ENCODE measurements at places on chromosomes 7 and 10.
A peak's percentile ranks its signal among the peaks of the same experiment; 100 is the strongest.

DNA sequence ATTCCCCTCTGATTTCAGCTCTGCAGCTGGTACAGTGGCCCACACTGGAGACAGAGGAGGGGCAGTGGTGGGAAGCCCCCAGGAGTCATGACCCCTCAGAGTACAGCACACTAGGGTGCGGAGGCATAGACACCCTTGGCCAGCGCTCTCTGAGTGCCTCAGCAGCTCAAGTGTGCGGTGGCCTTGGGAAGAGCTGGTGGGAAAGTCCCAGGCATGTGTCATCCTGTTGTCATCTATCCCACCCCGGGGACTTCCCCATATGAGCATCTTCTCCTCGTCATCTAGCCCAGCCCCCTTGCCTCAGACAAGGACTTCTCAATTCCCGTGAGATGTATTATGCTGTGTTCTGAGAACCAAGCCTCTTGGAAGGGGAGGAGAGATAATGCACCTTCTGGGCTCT is 15.6 kb upstream of the PPIF start:
- DNase-seq = peak; percentile 67

DNA sequence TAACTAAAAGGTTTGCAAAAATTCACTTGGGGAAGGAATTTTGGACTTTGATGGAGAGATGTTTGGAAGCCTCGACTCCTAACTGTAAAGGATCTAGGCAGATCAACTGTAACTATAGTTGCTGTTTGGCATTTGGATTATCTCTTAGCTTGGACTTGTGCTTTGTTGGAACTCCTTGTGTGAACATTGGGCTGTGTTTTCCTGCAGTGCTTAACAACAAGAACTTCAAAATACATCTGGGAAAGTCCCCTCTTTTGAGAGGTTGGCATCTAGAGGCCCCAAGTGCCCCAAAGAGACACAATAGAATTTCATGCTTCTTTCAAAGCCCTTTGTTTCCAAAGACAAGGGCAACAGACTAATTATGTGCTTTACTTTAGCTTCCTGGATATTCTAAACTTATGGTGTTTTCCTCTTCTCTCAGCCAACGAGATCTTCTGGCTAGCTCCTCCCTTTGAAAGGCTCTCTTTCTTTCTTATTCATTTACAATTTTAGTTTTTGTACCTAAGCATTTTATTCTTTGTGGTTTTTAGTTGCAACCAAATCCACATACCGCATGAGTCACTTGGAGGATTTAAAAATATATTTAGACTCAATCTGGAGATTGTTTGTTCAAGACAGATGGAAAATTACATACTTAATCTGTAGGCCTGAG is 11.6 kb downstream of the ABCA13 start:
- no peak for DNase-seq

DNA sequence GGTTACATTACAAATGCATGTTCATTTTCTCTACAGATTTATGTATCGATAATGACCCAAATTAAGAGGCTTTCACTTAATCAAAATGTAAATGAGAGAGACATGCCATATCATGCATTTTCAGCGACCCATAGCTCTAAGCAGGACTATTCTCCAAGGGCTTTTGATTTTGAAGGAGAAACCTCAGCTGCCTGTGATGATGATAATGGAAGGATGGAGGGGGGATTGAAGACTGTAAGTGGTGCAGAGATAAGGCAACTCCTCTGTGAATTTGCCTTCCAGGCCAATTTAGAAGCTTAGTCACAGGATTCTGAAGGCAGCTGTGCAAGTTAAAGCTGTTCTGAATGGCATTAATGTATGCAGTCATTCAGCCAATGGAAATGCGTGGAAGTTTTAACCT is 8.3 kb downstream of the VSTM2A start:
- no peak for DNase-seq

GRCh38 chr10:83942410-83942809 is 196.9 kb upstream of the GHITM start:
- DNase-seq = no peak

DNA sequence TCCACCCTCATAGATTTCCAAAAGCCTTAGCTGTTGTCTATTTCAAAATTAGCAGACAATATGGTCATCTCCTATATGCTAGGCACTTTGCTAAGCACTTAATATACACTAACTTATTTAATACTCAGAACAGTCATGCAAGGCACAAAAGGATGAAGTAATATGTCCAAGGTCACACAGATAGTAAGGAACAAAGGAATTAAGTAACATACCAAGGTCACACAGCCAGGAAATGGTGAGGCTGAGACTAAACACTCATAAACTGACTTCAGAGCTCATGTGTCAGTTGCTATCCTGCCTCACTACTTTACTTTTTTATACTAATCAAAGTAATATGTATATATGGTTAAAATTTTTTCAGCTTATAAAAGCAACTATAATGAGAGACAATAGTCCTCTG is 23.6 kb upstream of the HIBADH start:
- DNase-seq = no peak

- no peak for DNase-seq
These were observed 27.2 kb downstream of the GTF2IRD1 start for GRCh38 chr7:74480861-74481417.

GRCh38 chr7:41974870-41975557 is 262.0 kb downstream of the GLI3 start:
- DNase-seq = no peak

GRCh38 chr7:14457568-14458453 is 444.7 kb downstream of the DGKB start:
- DNase-seq = peak; percentile 5

GRCh38 chr10:77197544-77197943 is 440.1 kb downstream of the KCNMA1 start:
- no peak for DNase-seq

DNA sequence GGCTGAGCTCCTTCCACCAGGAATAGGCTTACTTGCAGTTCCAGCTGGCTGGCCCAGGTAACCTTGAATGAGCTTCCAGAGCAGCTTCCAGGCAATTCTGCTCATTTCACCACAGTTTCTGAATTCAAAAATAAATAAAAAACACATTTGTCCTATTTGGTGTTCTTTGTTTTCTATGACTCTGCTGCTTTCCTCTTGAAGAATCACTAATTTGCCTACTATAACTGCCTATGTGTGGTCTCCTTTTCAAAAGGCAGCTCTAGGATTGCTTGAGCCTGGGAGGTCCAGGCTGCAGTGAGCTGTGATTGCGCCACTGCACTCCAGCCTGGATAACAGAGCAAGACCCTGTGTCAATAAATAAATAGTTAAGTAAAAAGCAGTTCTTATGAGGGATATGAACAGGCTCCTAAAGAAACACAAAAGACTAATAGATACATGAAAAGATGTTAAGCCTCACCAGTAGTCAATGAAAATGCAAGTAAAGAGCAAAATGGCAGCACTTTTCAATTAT is 19.5 kb upstream of the TNPO3 start:
- DNase-seq = no peak

- no peak for DNase-seq
These were observed 34.0 kb upstream of the CCDC7 start for GRCh38 chr10:32411797-32412498.
